ENCODE measurements at places on chromosomes 4 and X.

GRCh38 chrX:39616098-39616729 lies 481.5 kb downstream of the BCOR start:
- no peak for DNase-seq

DNA sequence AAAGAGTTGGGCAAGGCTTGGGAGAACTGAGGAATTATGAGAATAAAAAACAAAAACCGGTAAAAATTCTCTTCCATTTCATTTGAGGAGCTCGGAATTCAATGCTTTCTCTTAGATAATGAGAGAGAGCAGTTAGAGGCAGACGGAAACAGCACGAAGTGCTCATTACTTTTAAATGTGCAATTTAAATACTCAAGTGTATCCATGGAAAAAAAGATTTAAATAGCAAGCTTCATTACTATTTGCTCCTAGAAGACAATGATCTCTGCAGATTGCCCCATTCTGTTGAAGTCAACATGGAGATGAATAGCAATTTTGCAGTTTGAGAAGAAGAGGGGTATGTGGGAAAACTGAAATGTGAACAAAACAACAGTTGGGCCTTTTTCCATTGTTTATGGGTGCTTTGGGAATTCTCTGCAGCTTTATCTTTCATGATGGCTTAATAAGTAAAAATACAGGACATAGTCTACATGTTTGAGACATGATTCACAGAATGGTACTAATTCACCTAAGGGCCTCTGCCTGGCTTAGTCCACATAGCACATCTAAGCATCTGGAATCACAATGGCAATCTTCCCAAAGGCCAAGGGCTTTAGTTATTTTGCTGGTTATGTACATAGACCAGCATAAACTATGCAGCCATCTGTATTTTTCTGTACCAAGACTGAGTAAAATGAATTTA lies 512.7 kb upstream of the FAT1 start:
- DNase-seq: no peak

- DNase-seq: no peak
These were observed 1.1 kb upstream of the CUL4B start for GRCh38 chrX:120561634-120562568.

DNA sequence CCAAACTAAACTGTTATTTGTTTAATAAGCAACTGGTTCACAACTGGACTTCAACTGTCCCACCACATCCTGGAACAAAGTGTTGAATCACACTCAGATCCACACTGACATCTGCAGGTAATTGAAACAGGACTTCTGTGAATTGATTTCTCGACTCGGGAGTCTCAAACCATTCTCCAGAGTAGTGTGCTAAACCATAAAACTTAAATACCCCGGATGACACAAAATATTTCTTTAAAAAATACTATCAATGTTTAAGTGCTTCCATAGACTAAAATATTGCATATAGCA lies 95.4 kb upstream of the PLAC1 start:
- no peak for DNase-seq

DNA sequence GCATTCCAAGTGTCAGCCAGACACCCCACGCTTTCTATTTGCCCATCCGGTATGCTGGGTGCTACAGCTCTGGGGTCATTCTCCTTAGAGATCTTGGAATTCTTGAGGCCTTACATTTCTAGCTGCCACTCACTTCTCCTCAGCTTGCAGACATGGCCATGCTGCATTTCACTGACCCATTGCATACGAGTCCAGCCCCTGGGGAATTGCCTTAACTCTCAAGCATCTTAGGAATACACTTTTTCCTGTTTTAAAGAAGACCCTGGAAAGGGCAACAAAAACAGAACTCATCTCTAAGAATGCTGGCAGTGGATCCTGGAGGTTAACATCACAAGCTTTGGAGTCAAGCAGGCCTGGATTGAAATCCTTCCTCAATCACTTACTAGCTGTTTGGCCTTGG lies 122.0 kb upstream of the LNX1 start:
- no peak for DNase-seq

GRCh38 chr4:55071951-55072350 lies 53.4 kb downstream of the KDR start:
- no peak for DNase-seq

GRCh38 chrX:50858548-50858947 lies 44.6 kb upstream of the SHROOM4 start:
- DNase-seq: no peak

DNA sequence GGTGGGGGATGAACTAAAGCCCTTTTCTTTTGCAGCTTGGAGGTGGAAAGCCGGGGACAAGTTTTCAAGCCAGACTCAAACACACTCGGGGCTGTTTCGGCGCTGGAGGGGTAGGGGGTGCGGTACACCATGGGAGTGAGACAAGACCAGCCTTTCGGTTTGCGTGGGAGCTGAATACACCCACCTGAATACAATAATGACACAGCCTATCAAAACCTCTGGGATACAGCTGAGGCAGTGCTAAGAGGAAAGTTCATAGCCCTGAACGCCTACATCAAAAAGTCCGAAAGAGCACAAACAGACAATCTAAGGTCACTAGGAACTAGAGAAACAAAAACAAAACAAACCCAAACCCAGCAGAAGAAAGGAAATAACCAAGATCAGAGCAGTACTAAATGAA lies 163.3 kb downstream of the ATRX start:
- no peak for DNase-seq

GRCh38 chrX:153414856-153415510 lies 3.7 kb downstream of the ZFP92 start:
- DNase-seq: no peak
